NCI-H82 (cell line): ENCODE measurements at places on chromosomes 6 and 20.

- DNase-seq = peak; percentile 45
These were observed 176.4 kb downstream of the ARID1B start for GRCh38 chr6:156953479-156954146.

DNA sequence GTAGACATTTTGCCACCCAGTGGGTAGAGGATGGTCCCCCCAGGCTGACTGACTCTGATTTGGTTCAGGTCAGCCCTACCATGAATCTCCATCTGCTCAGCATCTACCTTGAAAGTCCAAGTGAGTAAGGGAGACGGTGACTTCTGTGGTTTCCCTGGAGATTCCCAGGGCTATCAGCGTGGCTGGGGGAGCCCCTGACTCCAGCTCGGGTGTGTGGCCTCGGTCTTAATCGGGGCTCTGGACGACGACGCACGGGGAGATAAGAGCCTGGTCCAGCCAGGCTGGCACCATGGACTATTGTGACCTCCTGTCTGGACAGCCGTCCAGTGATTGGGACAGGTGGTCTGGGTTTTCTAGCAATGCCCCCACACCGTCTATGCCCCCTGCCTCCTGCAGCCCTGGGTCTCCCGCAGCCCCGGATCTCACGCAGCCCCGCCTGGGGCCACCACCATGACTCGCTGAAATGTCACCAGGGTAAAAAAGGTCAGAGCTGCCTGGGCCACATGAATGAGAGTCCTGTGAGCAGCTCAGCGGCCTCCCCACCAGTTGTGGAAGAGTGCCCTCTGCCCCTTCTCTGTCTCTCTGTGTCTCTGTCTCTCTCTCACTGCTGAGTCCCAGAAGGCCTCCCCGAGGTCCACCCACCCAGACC is 47.1 kb upstream of the GATA5 start:
- no peak for DNase-seq

DNA sequence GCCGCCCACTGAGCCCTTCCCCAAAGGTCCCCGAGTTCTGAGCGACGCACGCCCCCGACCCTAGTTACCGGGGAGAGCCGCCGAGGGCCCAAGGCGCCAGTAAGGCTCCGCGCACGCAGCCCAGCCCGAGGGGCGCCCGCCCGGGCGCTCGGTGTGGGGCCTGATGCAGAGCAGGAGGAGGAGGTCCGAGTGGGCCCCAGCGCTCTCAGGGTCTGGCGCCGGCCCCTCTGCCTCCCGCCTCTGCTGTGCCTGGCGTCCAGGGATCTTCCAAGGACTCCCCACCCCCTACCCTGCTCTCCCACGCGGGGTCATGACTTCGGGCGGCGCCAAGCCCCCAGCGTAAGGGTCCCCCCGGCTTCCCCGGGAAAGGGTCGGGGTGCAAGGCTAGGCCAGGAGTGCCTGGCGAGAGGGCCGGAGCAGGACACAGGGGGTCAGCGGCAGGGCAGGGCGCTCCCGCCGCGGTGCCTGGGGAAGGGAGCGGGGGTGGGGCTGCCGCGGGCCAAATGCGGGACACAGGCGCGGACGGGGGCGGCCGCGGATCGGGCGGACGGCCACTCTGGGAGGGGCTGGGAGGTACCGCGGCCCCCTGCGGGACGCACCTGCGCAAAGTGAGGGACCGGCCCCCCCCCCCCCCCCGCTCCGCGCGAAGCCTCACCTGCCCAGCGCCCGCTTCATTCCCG is 637 bp downstream of the ABHD12 start:
- peak; percentile 66 for DNase-seq

GRCh38 chr6:38833320-38833719 is 118.2 kb downstream of the DNAH8 start:
- no peak for DNase-seq

DNA sequence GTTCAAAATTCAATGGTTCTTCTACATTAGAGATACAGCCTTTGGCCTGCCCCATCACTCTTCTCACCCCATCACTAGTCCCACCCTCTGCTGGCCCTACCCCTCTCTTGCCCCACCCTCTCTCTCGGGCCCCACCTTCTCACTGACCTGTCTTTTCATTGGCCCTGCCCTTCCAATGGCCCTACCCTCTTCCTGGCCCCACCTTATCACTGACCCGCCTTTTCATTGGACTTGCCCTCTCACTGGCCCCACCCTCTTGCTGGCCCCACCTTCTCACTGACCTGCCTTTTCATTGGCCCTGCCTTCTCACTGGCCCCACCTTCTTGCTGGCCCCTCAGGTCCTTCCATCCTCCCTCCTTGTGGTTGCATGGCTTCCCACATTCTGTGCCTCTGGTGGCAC is 107.2 kb upstream of the PLEKHG1 start:
- peak; percentile 12 for DNase-seq
